ENCODE measurements at places on chromosomes 5 and 9. TPM values are rescaled to one million over a fixed set of nuclear protein-coding genes. Genes with fewer than 3 reads are reported as not detected.

The SPARC gene
- not detected for polyA plus RNA-seq

The PCDHGA3 gene
- not detected for polyA plus RNA-seq

The FAXDC2 gene
- polyA plus RNA-seq: 1.7 TPM

The TMEM215 gene
- polyA plus RNA-seq: not detected

Data from CD4-positive, alpha-beta memory T cell (primary cell).